Activated CD4-positive, alpha-beta memory T cell treated with anti-CD3 and anti-CD28 coated beads for 36 hours (primary cell): ENCODE measurements at places on chromosomes 1 and 21. TPM values are rescaled to one million over a fixed set of nuclear protein-coding genes. Genes with fewer than 3 reads are reported as not detected.

GRCh38 chr1:216325336-216325735, 97.9 kb downstream of the USH2A start:
- no peak overlapping the region for H3K27ac ChIP-seq
- H3K4me3 ChIP-seq: no peak overlapping the region
- H3K36me3 ChIP-seq: no peaks in the 10 kb centered on the region
- DNase-seq: no peak
- no peaks in the 10 kb centered on the region for H3K27me3 ChIP-seq

DNA sequence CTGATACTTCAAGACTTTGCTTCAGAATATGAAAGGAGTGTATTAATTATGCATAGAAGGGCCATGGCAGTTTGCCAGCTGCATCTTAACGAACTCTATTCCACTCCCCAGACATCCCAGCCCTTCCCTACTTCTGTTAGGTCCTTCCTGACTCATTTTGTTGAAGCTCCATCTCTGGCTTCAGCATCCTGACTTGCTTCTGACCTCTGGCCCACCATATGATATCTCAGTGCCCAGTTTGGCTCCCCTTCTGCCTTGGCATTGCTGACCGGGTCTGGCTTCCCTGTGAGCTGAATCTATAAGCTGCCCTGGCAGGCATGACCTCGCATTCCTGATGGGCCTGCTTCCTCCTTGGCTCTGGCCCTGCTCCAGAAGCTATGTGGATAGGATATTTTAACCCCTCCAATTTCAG, 27.6 kb upstream of the ARHGAP29 start:
- no peaks in the 10 kb centered on the region for H3K36me3 ChIP-seq
- no peak for DNase-seq
- no peak overlapping the region for H3K4me3 ChIP-seq
- H3K4me1 ChIP-seq: no peaks in the 10 kb centered on the region

NHLH1 gene
- total RNA-seq: 0.45 TPM

C1orf116 gene
- total RNA-seq: not detected

HHAT gene
- 1.8 TPM for total RNA-seq

HAO2 gene
- total RNA-seq: not detected

- no peaks in the 10 kb centered on the region for H3K4me1 ChIP-seq
- H3K36me3 ChIP-seq: peaks cover 9% of the 10 kb centered on the region
- H3K4me3 ChIP-seq: no peak overlapping the region
Measured at GRCh38 chr1:1536019-1536937, 4.1 kb downstream of the TMEM240 start.

NKAIN1 gene
- total RNA-seq: not detected

COG2 gene
- 32.3 TPM for total RNA-seq

MYBPH gene
- total RNA-seq: not detected

- DNase-seq: no peak
- H3K4me3 ChIP-seq: no peak overlapping the region
- no peak overlapping the region for H3K27ac ChIP-seq
- H3K4me1 ChIP-seq: no peaks in the 10 kb centered on the region
Measured at GRCh38 chr1:29032841-29033240, 90.9 kb downstream of the TMEM200B start.

TFF2 gene
- total RNA-seq: not detected

LPAR3 gene
- 0.83 TPM for total RNA-seq

ANGPTL1 gene
- not detected for total RNA-seq

MTMR11 gene
- 2.2 TPM for total RNA-seq

DNA sequence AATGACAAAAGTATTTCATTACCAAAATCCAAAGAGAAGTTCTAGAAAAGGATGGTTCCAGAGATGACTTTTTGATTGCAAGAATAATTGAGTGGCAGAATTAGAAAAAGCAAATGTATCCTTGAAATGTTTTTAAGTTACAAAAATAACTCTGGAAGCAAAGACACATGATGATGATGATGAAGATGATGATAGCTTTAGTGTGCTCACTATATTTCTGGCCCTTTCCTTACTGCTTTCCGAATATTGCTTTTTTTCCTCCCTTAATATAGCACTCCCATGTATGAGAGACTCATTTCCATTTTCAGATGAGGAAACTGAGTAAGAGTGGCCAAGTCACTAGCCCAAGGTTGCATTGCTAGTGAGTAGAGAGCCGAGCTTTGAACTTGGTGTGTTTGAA, 54.7 kb downstream of the CACHD1 start:
- peaks cover 7% of the 10 kb centered on the region for H3K27me3 ChIP-seq
- no peaks in the 10 kb centered on the region for H3K4me1 ChIP-seq
- DNase-seq: no peak
- H3K27ac ChIP-seq: no peak overlapping the region

RIPPLY3 gene
- total RNA-seq: 0.26 TPM

GRCh38 chr21:40563900-40564299, 283.1 kb downstream of the DSCAM start:
- H3K4me3 ChIP-seq: no peak overlapping the region
- no peaks in the 10 kb centered on the region for H3K36me3 ChIP-seq
- DNase-seq: no peak
- no peak overlapping the region for H3K27ac ChIP-seq

DNA sequence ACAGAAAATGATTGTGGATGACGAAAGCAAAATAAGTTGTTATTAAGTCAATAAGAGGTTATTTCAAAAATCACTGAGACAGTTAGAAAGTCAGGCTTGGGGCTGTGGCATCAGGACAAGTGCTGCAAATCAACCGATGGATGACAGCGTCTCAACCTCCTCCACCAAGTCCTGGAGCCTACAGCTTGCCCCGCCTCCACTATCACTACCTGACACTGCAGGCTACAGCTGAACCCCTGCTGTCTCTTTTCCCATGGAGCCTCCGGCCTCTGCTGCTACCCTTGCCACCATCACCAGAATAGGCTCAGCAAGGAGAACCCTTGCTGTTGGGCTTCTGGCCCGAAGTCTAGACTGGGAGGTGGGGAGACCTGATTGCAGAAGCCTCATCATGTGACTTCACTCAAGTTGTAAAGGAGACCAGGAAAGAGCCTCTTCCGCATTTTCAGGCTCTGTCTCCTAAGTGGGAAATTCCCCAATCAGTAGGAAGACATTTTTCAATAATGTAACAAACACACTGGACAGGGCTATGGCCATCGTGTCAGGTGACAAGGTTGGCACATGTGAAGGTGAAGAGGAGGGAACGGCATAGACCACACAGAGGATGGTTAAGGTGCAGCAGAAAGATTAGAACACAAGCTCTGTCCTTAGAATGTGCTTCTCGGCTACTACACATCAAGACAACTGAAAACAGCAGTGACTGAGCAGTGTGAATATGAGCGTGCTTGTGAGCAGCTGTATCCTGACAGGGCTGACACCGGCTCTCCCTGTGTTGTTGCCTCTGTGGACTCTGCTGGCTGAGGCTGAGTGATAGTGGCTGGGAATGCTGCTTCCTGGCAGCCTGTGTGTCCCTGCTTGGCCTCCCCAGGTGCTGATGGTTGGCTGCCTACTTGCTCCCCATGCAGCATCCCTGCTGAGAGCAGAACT, 660.7 kb downstream of the PTPRU start:
- no peak overlapping the region for H3K4me3 ChIP-seq
- H3K4me1 ChIP-seq: no peaks in the 10 kb centered on the region

DNASE2B gene
- not detected for total RNA-seq

DNA sequence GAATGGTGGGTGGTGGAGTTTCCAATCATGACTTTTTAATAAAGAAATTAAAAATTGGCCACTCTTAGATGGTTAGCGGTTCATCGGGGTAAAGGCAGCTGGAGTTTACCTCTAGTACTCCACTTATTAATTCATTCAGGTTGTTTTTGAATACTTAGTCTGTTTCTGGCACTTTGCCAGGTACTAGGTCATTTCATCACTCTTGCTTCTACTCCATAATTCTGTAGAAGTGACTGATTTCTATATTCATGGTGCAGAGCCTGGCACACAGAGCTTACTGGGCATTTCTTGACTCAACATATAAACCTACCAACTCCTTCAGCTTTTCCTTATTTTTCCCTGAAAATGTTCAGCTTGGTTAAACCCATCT, 31.5 kb downstream of the FOXD2 start:
- H3K27ac ChIP-seq: no peak overlapping the region
- H3K4me3 ChIP-seq: no peak overlapping the region
- no peaks in the 10 kb centered on the region for H3K36me3 ChIP-seq
- peaks cover 22% of the 10 kb centered on the region for H3K27me3 ChIP-seq
- no peaks in the 10 kb centered on the region for H3K4me1 ChIP-seq
- DNase-seq: no peak

- H3K36me3 ChIP-seq: peaks cover 10% of the 10 kb centered on the region
- H3K27me3 ChIP-seq: no peaks in the 10 kb centered on the region
- H3K4me3 ChIP-seq: peak overlapping the region; percentile 35
- H3K27ac ChIP-seq: peak overlapping the region; percentile 1
- peaks cover 54% of the 10 kb centered on the region for H3K4me1 ChIP-seq
Measured at GRCh38 chr1:223842784-223843183, 3.0 kb downstream of the TP53BP2 start.

DNA sequence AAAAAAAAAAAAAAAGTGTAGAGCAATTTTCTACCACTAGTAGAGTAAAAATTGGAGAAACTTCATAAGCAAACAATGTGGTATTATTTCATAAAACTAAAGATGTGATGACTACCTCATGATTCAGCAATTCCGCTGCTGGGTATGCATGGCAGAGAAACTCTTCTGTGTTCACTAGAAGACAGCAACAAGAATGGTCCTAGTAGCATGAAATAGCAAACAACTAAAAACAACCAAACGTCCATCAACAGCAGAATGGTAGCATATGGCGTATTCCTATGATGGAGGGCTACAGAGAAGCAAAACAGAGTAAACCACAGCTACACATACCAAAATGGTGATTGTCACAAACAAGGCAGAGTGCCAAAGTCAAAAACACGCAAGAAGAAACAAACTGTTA, 18.9 kb downstream of the HTR1D start:
- H3K27ac ChIP-seq: no peak overlapping the region
- H3K36me3 ChIP-seq: no peaks in the 10 kb centered on the region
- no peak for DNase-seq
- H3K27me3 ChIP-seq: no peaks in the 10 kb centered on the region
- no peak overlapping the region for H3K4me3 ChIP-seq

KRTAP22-1 gene
- not detected for total RNA-seq

GRCh38 chr1:152461544-152461943, 47.5 kb upstream of the CRNN start:
- H3K27me3 ChIP-seq: peaks cover 2% of the 10 kb centered on the region
- peaks cover 22% of the 10 kb centered on the region for H3K4me1 ChIP-seq
- no peaks in the 10 kb centered on the region for H3K36me3 ChIP-seq
- DNase-seq: peak; percentile 70

GRCh38 chr1:168972225-168972624, 134.3 kb upstream of the ATP1B1 start:
- DNase-seq: no peak
- H3K27me3 ChIP-seq: no peaks in the 10 kb centered on the region
- no peaks in the 10 kb centered on the region for H3K4me1 ChIP-seq
- no peaks in the 10 kb centered on the region for H3K36me3 ChIP-seq

DNA sequence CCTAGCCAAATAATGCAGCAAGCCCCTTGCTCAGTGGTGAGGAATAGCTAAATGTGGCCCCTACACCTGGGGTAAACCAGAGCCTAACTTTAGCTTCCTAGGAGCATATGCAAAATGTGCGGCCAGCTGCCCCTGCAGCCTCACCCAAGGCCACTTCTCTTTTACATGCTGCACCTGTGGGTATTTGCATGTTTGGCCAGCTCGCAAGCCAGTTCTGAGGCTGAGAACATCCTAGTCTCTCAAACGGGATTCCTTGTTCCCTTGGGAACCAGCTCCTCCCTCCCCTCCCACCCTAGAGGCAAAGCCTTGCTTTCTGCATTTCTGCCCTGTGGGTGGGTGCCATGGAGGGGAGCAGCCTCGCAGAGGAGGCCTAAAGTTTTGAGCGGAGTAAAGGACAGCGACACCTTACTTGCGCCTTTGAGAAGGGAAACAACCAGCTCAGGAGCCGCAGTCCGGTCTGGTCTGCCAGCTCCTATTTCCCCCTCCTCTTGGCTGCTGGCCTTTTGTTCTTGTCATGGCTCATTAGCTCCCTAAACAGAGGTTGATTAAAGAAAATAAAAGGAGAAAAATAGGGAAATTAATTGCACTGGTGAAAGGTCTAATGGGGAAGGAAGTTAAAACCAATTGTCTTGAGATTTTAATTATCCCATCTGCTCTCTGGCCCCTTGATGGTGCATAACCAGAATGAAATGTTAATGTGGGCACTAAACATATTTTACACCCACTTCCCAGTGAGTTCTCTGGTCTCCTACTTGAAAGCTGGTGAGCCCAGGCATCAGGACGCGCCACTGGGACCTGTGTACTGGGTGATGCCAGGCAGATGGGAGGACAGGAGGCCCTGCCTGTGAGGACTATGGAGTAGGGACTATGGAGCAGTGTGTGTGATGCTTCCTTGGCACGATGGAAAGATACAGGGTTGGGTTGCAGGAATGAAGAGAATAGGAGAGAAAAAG, 68.7 kb downstream of the TEX35 start:
- no peak overlapping the region for H3K4me3 ChIP-seq
- DNase-seq: no peak
- no peaks in the 10 kb centered on the region for H3K27me3 ChIP-seq
- no peaks in the 10 kb centered on the region for H3K4me1 ChIP-seq

DNA sequence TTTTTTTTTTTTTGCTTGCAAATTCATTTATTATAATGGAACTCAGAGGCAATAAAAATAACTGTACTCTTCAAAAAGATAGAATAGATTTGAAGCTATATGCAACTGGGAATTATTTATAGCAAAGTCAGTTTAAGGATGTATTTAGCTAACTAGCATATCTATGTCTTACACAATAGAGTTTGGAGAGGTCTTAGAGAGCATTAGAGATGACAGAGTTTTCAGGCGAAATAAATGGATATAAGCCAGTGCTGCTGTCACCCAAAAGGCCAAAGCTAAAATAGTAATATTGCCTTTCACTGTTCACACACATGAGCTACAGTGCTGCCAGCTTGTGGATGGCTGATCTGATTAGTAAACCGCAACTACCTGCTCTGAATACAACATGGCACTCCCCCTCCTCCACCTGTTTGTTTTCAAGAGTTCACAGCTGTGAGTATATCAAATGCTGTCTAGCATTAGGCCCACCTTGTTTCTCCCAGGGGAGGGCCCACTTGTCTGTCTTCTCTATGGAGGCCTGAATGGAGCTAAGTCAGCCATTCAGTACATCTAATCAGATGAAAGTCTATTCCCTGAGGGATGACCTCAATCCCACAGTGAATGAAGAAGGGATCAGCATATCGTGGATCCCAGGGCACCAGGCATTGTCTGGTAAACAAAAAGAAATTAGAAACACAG, 25.2 kb upstream of the SSX2IP start:
- H3K27me3 ChIP-seq: no peaks in the 10 kb centered on the region
- peaks cover 3% of the 10 kb centered on the region for H3K4me1 ChIP-seq
- no peak overlapping the region for H3K4me3 ChIP-seq
- no peak for DNase-seq
- H3K36me3 ChIP-seq: no peaks in the 10 kb centered on the region

- no peaks in the 10 kb centered on the region for H3K36me3 ChIP-seq
- H3K4me3 ChIP-seq: no peak overlapping the region
- H3K4me1 ChIP-seq: no peaks in the 10 kb centered on the region
- H3K27me3 ChIP-seq: peaks cover 9% of the 10 kb centered on the region
Measured at GRCh38 chr1:65279070-65279779, 30.1 kb upstream of the DNAJC6 start.

TBX19 gene
- 2.3 TPM for total RNA-seq

AMY1B gene
- not detected for total RNA-seq

KCNK1 gene
- total RNA-seq: 5.2 TPM

GRCh38 chr1:26913754-26914619, at the start of gene NR0B2:
NR0B2 (minus strand) TSS chr1:26913975; CDS start chr1:26913940, 35 bp downstream.
- no peaks in the 10 kb centered on the region for H3K4me1 ChIP-seq
- no peak within 1 kb of the TSS for H3K4me3 ChIP-seq
- no peaks in the 10 kb centered on the region for H3K36me3 ChIP-seq

- no peaks in the 10 kb centered on the region for H3K4me1 ChIP-seq
- no peak for DNase-seq
- H3K27ac ChIP-seq: no peak overlapping the region
- H3K36me3 ChIP-seq: no peaks in the 10 kb centered on the region
- H3K4me3 ChIP-seq: no peak overlapping the region
Measured at GRCh38 chr1:96992871-96993270, 271.3 kb downstream of the PTBP2 start.
